H7 (cell line): ENCODE measurements at places on chromosomes 12 and 14. TPM values are rescaled to one million over a fixed set of nuclear protein-coding genes. Genes with fewer than 3 reads are reported as not detected.

Gene NTF3
- 0.90 and 0.92 TPM in 2 replicates for total RNA-seq

Gene EP400
- 7.4 and 9.9 TPM in 2 replicates for total RNA-seq

Gene KRT83
- 0.10 TPM in 1 of 2 replicates, not detected in the other for total RNA-seq

DNA sequence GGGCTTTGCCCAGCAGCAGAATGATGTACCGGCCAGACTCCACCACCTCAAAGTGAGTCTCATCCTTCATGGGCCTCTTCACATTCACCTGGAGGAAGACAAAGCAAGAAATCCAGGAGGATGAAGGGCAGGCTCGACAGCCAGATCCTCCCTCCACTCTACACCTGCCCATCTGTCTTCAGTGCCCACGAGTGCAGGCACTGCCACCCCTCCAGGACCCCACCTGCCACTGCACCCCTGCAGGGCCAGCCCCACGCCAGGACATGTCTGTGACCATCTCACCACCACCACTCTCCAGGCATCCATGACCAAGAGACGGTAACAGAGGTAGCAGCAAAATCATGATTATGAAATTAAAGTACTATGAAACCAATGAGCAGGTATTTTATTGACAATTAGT is 84.3 kb upstream of the ANO2 start:
- peak; percentile 3 for DNase-seq

- DNase-seq = no peak
Measured at GRCh38 chr12:102512523-102512922, 32.2 kb upstream of the IGF1 start.

GRCh38 chr14:52553671-52554575 is 1.3 kb downstream of the GPR137C start:
- peak; percentile 27 for DNase-seq

DNA sequence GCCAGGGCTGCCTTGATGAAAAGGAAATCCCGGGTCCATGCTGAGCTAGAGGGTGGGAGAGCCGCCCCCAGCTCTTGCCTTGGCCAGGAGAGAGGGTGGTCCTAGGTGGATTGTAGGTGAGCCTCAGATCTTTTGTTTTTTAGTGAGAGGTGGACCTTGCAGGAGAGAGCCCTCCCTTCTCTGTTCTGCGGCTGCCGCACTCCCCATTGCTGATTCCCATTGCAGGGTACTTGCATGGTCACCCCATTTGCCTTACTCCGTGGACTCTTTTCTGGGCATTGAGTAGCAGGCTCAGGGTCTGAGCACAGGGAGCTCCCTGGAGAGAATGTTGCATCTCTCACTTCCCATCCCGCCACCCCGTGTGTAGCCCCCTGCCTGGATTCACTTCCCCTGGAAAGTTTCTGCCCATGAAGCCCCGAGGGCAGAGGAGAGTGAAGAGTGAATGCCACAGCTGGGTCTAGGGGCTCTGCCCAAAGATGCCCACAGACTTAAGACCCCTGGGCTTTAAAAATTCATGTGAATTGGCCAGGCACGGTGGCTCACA is 10.2 kb downstream of the VASH1 start:
- no peak for DNase-seq

DNA sequence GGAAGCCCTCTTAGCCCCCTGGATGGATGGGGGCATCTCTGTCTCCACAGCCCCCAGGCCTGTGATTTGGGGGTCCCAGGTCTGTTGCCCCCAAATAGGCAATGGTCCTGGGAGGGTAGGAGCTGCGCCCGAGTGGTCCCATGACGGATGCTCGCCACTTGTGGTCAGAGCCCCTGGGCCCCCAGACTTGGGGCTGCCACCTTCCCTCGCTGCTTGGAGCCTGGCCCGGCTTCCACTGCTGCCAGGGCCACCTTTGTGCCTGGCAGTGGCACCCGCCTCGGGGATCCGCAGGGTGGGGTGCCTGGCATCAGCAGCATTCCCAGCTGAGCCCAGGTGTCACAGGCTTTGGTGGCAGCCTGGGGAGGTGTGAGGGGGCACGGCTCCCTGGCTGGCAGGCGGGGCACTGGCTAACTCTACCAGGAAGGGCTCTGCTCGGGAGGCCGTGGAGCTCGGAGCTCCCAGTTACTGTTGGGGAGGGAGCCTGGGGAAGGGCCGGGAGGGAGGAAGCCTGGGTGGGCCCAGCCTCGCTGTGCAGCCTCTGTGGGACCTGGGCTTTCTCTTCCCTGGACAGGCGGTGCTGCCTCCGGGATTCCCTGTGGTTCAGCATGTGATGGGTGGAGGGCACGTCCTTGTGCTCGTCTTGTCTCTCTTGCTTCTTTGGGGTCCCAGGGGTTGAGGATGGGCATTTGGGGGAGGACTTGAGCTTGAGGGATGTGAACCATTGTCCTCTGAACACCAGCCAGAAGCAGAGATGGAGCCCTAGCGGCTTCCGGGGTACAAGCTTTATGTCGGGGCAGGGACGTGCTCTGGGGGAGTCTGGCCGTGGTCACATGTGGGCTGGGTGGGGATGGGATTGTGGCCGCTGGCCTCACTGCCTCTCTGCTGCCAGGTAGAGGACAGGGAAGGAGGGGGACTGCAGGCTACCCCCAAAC is 5.4 kb downstream of the KIF26A start:
- peak; percentile 59 for DNase-seq

GRCh38 chr12:54413284-54414190 is 5.5 kb downstream of the ITGA5 start:
- DNase-seq = no peak

DNA sequence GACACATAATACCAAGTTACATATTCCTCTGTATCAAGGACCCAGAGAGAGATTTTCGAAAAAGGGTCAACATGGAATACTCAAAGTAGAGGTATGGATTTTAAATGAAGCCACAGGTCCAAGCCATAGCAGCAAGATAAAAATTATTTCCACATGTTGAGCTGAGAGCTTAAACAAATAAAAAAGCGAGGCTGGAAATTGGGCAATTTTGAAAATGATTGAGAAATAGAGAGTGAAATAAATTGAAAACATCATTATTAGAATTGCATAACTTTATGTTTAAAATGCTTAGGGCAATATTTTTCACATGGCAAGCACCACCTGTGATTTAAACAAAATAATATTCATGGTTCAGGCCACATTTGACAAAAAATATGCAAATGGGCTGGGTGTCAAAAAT is 1251.0 kb upstream of the USP15 start:
- no peak for DNase-seq

DNA sequence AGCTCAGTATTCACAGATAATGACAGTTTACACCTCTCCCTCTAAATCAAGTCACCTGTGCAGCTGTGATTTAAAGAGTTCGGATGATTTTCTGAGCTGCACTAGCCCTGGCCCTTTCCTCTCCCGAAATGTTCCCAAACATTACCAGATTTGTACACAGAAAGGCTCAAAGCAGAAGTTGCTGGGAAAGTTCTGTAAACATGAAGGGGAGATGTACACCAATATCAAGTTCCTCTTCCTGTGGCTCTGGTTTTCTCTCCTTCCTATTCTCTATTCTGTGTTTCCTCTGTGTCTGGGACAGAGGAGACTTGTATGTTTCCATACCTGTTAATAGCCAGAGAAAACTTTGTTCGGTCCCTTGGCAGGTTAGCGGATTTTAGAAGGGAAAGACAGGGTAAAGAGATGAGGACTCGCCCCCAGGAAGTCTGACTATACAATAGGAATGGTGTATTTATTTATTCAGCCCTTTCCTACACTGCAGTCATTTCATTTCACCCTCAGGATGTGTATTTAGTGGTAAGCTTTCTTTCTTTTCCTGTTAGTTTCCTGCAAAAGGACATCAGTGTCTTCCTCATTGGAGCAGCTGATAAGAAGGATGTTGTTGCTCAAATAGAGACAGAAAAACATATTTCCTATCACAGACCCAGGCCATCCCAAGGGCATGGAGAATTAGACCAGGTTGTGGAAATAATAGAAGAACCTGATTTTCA is 7.6 kb upstream of the NUMB start:
- DNase-seq = no peak

- DNase-seq = no peak
Measured at GRCh38 chr12:98137278-98137677, 378.1 kb upstream of the TMPO start.

GRCh38 chr14:95305940-95306339 is 13.8 kb downstream of the CLMN start:
- no peak for DNase-seq

DNA sequence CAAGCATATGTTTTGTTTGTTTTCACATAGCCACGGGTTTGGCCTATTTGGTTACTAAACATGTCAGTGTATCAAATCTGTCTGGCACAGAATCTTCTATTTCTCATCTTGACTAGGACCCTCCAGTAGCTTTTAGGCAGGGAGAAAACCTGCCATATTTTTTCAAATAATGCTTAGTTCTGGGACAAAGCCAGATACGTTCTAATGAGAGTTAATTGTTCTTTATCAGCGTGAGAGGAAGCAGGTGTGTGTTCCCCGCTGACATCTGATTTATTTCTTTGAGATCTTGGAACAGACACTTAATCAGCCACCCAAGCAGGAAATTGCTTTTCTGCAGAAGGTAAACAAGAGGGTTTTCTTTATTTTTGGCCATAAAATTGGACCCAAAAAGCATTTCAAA is 54.8 kb downstream of the GOLGA5 start:
- no peak for DNase-seq

- no peak for DNase-seq
Measured at GRCh38 chr12:106343214-106343528, 14.4 kb upstream of the POLR3B start.

- DNase-seq = no peak
Measured at GRCh38 chr12:90922145-90922627, 32.8 kb downstream of the CCER1 start.

DNA sequence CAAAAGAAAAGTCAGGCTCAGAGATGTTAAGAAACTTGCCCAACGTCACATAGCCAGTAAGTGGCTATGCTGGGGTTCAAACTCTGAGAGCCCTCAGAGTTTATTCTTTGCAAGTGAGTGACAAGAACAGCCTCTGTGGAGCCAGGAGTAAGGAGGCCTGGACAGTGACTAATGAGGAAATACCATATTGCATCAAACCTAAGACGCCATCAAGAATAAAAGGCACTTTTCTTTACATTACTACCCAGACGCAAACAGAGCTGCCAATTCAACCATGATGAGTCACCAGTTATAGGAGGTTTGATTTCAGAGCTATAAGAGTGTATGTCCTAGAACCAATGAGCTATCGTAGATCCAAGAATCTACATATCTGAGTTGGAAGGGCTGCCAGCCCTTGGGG is 9.4 kb downstream of the TNFRSF1A start:
- no peak for DNase-seq

- DNase-seq = no peak
Measured at GRCh38 chr12:63875703-63876102, 31.2 kb downstream of the SRGAP1 start.
